GM12864 (cell line): ENCODE measurements at places on chromosomes 6 and 20.

- DNase-seq = no peak
Measured at GRCh38 chr6:82015043-82015442, 232.5 kb downstream of the IBTK start.

GRCh38 chr6:169723991-169724493 lies 258 bp downstream of the PHF10 start:
- DNase-seq = no peak

- no peak for DNase-seq
Measured at GRCh38 chr6:91716361-91716760, 1129.5 kb upstream of the MAP3K7 start.

GRCh38 chr6:31690231-31691077 lies 9.6 kb upstream of the LY6G5C start:
- DNase-seq = no peak

GRCh38 chr20:63688228-63689045 lies 8.0 kb upstream of the TNFRSF6B start:
- no peak for DNase-seq

DNA sequence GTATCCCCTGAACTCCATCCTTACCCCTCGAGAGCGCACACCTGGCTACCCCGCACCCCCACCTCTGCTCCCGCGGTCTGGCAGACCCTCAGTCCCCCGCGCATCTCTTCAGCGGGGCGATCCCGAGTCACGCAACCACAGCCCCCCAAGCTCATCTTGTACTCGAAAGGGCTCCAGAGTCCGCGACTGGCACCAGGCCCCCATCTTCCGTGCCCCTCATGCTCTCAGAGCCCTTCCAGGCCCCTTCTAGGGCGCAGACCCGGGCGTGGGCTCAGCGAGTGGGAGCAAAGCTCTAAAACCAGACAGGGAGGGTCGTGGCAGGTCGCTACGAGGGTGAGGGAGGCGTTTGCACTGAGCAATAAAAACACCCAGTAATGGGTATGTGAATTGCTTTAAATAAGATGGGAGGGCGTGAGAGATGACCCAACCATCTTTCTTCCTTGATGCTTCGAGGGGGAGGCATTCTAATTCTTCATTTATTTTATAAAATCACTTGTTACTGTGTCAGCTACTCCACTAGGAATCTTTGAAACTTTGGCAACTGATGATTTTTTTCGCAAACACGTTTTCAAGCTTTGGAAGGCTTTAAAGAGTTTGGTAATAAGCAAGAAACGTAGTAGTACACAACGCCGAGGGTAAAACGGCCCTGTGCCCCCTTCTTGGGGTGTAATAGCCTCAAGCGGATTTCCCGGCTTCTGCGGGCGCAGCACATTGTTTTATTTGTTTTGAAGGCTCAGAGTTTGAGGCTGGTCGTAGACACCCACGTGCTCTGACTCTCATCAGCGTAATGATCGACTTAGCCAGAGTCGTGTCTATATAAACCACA lies 42.6 kb upstream of the SUPT3H start:
- DNase-seq = no peak

- DNase-seq = no peak
Measured at GRCh38 chr6:134519465-134519864, 201.6 kb upstream of the SGK1 start.

GRCh38 chr6:34106421-34106820 lies 39.5 kb downstream of the GRM4 start:
- no peak for DNase-seq

- no peak for DNase-seq
Measured at GRCh38 chr20:36467076-36467999, 74.0 kb upstream of the MYL9 start.

- no peak for DNase-seq
Measured at GRCh38 chr6:154594496-154595198, 84.2 kb upstream of the CNKSR3 start.

GRCh38 chr6:63739094-63739687 lies 103.6 kb downstream of the PHF3 start:
- no peak for DNase-seq

- DNase-seq = no peak
Measured at GRCh38 chr6:21738180-21739094, 144.9 kb downstream of the SOX4 start.

GRCh38 chr6:75171986-75172385 lies 33.9 kb downstream of the COL12A1 start:
- no peak for DNase-seq

DNA sequence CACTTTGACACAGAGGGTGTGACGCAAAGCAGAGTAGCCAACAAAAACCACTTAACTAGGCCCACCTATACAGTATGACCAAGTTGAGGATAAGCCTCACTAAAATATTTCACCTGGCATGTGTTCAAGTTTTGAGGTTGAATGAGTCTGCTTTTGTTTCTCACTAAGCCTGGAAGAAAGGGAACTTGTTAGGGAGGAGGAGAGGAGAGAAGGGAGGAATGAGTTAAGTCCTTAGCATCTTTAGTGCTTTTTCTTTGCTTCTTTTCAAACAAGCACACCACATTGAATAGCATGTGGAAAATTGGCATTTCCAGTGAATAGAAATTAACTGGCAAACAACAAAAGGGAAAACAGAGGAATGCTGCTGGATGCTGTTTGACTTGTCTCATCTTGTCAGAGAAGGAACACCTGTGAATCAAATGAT lies 461.9 kb downstream of the GJA1 start:
- DNase-seq = no peak

- DNase-seq = no peak
Measured at GRCh38 chr6:71124340-71124739, 164.3 kb upstream of the OGFRL1 start.

- no peak for DNase-seq
Measured at GRCh38 chr6:169963581-169964297, 212.3 kb downstream of the ERMARD start.

GRCh38 chr20:38136421-38137245 lies 28.4 kb downstream of the TGM2 start:
- no peak for DNase-seq

GRCh38 chr6:97052152-97052787 lies 127.7 kb downstream of the KLHL32 start:
- no peak for DNase-seq

DNA sequence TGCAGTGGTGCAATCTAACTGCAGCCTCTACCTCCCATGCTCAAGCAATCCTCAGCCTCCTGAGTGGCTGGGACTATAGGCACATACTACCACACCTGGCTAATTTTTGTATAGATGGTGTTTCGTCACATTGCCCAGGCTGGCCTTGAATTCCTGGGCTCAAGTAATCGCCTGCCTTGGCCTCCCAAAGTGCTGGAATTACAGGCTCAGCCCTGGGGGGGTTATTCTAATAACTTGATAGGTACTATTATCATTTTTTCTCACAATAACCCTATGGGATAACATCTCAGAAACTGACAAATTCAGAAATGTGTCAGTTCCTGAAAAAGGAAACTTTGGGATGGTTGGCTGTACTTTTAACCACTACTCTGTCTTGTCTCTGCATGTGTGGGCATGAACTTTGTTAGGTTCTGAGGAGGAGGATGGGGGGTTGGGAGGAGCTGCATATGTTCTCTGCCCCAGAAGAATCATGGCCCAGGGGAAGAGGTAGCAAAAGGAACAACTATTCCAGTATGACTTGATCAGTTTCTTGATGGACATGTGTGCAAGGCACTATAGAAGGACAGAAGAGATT lies 169.9 kb downstream of the CARMIL1 start:
- no peak for DNase-seq

GRCh38 chr6:137157601-137158000 lies 15.8 kb downstream of the IL22RA2 start:
- DNase-seq = no peak

GRCh38 chr6:135181333-135182070 lies 394 bp downstream of the MYB start:
- no peak for DNase-seq

- no peak for DNase-seq
Measured at GRCh38 chr6:11111769-11112437, 378 bp upstream of the ERVFRD-1 start.

DNA sequence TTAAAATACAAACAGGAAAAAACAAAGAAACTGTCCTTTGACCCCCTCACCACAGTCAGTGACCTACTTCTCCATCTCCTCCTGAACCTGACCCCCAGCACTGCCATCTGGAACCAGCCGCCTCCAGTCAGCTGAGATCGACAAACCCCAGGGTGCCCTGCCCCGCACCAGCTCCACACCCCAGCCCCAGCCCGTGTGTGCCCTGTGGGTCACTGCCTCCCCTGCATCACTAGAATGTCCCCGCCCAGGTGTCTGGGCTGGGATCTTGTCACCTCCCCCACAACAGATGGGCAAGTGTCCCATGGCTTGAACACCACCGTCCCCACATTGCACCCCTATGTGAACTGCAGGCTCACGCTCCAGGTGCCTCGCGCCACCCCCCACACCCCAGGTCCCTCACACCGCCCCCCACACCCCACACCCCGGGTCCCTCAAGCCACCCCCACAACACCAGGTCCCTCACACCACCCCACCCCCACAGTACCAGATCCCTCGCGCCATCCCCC lies 13.3 kb downstream of the TAF4 start:
- DNase-seq = no peak

- DNase-seq = no peak
Measured at GRCh38 chr6:127581576-127581975, 4.6 kb downstream of the C6orf58 start.

- DNase-seq = no peak
Measured at GRCh38 chr20:23022849-23023248, 12.3 kb upstream of the SSTR4 start.

DNA sequence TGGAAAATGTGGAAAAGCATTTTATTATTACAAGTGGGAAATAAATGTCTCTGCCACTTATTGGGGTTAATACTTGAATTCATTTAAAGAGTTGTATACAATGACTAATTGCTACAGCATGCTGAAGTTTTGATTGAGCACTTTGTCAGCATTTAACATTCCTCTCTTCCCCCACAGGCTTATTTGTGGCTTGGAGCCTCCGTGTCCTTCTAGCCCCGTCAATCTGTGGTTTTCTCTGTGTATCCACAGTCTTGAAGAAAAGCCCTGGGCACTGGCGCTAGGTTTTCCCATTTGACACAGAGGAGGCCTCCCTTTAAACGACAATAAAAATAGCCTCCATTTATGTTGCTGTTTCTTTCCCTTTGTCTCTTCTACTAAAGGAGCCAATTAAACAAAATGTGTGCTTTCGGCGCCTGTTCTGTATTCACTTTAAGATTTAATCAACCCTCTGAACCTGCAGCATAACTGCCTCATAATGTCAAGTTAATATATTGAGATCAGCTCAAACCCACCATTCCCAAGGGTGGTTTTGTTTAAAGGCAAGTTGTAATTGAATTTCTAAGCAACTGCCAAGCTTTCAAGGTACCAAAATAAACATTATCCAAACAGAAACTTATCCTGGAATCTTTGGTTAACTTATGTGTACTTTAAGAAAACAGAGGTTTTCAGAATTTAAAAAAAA lies 326.6 kb upstream of the RNF24 start:
- DNase-seq = no peak

GRCh38 chr6:50714487-50715379 lies 1.4 kb downstream of the TFAP2D start:
- no peak for DNase-seq

DNA sequence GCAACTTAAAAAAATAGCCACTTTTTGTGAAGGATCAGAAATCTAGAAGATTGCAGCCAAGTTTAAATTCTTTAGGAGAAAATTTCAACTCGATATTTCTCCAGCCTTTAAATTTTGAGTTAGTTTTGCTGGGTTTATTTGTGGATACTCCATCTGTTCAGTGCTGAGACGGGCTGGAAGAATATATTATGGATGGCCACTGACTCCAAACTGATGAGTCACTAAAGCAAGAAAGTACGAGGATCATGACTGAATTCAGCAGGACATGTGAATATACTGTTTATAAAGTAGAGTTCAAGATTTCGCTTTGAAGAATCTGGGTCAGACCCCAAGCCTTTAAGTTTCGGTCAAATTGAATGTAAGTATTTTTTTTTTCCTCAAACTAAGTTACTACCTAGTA lies 199.5 kb downstream of the ADGRB3 start:
- no peak for DNase-seq

DNA sequence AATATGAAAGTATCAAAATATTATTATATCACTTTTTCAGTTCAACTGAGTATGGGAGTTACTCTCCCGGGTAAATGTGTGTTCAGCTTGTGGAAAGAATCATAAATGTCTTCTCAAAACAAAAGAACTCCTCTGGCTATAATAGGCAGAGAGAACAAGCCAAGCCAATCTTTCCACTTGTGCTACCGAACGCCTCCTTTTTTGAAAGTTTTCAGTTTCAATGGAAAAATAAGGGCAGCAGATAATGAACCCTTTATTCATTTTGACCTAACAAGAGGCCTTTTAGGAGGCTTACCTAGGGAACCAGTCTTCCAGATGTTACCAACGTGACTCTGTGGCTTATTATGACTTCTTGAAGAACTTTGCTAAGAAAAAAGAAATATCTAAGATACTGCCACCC lies 67.5 kb downstream of the PDE7B start:
- DNase-seq = no peak

GRCh38 chr20:22346716-22347115 lies 237.7 kb downstream of the FOXA2 start:
- no peak for DNase-seq

DNA sequence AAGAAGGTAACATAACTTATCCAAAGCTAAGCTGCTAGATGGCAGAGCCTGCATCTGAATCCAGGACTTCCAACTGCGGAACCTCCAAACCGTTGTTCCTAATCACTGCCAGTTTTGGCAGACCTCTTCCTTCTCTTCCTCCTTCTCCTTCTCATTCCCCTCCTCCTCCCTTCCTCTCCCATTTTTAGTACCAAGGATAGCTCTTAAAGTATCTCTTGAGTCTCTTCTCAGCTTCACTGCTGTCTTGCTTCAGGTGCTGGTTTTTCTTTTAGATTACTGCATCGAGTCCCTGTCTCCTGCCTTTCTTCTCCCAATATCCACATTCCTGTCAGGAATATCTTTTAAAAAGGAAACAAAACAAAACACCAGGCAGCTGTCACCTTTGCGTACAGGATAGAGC lies 77.1 kb downstream of the CDYL start:
- DNase-seq = no peak

DNA sequence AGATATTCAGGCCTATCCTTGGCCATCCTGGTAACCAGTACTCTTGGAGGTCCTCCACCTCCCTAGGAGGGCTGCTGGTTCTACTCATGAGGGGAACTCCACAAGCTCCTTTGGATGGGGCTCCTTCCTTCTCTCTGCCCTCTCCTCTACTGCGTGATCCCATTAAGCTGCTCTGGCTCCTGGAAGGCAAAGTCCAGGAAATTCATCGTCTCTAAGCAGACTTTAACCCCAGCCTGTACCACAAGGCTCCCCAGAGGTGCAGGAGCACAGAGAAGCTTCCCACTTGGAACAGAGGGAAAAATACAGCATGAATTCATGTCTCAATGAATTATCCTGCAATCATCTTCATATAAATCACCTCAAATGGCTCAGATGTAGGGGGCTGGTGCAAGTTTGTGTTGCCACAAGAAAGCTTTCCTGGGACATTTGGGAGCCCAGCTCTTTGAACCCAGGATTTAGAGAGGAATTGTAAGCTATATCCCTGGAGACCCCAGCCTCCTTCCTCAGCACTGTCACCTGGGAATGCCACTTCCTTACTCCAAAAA lies 355.4 kb downstream of the CDC5L start:
- no peak for DNase-seq

- DNase-seq = no peak
Measured at GRCh38 chr20:16803965-16804792, 56.0 kb downstream of the OTOR start.

GRCh38 chr6:129766959-129767728 lies 57.2 kb upstream of the ARHGAP18 start:
- DNase-seq = no peak
